ENCODE measurements at places on chromosomes 2 and 18.

- no peak for DNase-seq
These were observed 283.1 kb downstream of the CPS1 start for GRCh38 chr2:210839450-210839849.

DNA sequence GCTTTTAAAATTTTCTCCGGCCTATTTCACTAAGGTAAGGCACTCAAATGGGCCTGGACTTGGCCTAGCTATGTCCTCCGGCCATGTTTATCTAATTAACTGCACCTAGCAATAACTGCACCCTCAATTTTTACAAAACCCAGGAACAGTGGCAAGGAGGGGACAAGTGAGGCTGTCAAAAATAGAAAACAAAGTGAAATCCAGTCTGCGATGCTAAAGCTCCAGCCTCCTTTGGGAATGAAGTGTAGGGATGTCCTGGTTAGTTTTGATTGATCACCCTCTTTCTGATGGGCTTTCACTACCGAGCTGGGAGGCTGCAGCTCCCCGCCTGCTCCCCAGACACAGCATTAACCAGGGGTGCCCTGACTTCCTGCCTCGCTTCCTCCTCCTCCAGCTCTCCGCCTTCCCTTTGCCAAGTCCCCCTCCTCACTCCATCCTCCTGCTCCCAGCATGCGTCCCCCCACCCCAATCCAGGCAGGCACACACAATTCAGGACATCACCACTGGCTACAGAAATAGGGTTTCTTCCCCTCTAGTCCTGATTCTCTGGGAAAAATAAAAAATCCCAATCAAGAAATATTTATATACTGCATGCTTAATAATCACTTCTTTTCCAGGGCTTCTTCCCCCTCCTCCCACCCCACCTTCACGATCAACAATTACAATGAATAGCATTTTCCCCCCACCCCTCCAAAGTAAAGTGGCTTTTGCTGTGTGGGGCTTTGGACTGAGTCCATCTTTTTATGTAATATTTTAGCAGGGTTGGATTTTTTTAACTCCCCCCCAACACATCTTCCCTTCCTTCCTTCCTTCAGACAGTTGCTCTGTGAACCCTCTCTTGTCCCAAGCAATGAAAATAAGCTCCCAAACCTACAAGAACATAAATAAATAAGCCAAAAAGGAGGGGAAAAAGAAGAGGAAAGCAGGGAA is 3.3 kb upstream of the POU3F3 start:
- DNase-seq, result no peak

DNA sequence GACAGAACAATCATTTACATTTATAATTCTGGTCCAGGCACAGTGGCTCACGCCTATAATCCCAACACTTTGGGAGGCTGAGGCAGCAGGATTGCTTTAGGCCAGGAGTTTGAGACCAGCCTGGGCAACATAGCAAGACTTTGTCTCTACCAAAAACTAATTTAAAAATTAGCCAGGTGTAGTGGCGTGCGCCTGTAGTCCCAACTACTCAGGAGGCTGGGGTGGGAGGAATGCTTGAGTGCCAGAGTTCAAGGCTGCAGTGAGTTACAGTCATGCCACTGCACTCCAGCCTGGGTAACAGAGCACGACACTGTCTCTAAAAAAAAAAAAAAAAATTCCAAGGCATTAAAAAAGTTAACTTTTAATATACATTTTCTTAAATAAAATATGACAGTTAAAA is 88.1 kb downstream of the PLEKHM3 start:
- DNase-seq, result no peak

GRCh38 chr2:239399921-239400595 is 762 bp downstream of the HDAC4 start:
- peak; percentile 39 for DNase-seq

- DNase-seq, result no peak
These were observed 1389.8 kb upstream of the TMEFF2 start for GRCh38 chr2:193584522-193584938.

GRCh38 chr2:109242654-109243331 is 113.8 kb downstream of the SH3RF3 start:
- peak; percentile 95 for DNase-seq

GRCh38 chr2:197498937-197499593 is 575 bp downstream of the HSPD1 start:
- peak; percentile 76 for DNase-seq

DNA sequence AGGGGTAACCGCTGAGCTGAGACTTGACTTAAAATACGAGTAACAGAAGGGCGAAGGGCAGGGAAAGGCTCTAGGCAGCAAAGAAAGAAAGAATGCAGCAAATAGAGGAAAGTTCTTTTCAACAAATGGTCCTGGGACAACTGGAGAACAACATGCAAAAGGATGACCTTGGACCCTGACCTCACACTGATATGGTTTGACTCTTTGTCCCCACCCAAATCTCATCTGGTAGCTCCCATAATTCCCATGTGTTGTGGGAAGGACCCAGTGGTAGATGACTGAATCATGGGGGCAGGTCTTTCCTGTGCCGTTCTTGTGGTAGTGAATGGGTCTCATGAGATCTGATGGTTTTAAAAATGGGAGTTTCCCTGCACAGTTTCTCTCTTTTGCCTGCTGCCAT is 33.9 kb downstream of the ST3GAL5 start:
- no peak for DNase-seq

- DNase-seq, result peak; percentile 68
These were observed 954 bp downstream of the CCNT2 start for GRCh38 chr2:134919341-134920210.

DNA sequence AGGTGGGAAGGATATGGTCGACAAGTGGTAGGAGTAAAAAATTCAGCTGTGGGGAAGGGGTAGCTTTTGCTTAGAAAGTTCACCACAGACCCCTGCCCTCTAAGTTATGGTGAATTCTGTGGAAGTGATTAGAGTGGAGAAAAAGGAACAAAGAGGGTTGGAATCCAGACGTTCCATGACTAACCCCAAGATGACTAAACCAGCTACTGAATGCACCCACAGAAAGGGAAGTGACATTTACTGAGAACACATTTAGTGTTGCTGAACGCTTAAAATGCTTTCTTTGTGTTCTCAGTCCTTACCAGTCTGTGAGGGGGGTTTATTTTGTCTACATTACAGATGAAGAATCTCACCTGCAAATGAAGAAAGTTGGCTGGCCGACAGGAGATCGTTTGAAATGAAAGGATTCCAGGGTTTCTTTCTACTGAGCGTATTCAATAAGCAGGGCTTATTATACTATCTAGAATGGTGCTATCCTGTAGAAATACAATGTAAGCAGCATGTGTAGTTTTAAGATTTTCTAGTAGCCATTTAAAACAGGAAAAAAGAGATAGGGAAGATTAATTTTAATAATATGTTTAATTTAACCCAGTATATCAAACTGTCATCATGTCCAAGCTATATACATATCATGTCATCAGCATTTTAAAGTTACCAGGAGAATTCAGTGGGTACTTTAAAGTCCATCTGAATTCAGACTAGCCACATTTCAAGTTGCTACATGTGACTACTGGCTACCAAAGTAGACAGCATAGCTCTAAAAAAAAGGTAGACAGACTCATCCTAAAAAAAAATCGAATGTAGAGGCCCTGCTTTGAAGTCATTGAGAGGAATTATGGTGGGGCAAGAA is 60.1 kb downstream of the LIMS1 start:
- peak; percentile 86 for DNase-seq

GRCh38 chr2:189208254-189208653 is 28.7 kb upstream of the COL5A2 start:
- DNase-seq, result no peak

- DNase-seq, result peak; percentile 30
These were observed 56.0 kb upstream of the NFU1 start for GRCh38 chr2:69493268-69493667.

GRCh38 chr2:12008425-12009061 is 262.1 kb downstream of the LPIN1 start:
- DNase-seq, result no peak

DNA sequence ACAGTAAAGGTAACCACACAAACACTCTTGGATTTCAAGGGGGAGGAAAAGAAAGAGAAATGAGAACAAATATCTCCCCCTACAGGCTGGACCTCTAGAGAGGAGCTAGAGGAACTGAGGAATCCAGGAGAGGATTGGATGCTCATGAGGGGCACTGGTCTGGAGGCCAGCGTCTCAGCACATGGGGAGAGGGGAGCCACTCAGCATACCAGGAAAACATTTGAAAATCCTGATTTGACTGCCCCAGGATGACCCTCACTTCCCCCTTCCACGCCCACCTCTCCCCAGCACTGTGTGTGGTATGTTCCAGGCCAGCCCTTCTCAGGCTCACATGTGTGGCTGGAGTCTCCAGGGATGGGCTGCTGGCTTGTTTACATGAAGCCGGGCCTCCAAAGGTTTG is 396.8 kb upstream of the ID2 start:
- DNase-seq, result no peak

DNA sequence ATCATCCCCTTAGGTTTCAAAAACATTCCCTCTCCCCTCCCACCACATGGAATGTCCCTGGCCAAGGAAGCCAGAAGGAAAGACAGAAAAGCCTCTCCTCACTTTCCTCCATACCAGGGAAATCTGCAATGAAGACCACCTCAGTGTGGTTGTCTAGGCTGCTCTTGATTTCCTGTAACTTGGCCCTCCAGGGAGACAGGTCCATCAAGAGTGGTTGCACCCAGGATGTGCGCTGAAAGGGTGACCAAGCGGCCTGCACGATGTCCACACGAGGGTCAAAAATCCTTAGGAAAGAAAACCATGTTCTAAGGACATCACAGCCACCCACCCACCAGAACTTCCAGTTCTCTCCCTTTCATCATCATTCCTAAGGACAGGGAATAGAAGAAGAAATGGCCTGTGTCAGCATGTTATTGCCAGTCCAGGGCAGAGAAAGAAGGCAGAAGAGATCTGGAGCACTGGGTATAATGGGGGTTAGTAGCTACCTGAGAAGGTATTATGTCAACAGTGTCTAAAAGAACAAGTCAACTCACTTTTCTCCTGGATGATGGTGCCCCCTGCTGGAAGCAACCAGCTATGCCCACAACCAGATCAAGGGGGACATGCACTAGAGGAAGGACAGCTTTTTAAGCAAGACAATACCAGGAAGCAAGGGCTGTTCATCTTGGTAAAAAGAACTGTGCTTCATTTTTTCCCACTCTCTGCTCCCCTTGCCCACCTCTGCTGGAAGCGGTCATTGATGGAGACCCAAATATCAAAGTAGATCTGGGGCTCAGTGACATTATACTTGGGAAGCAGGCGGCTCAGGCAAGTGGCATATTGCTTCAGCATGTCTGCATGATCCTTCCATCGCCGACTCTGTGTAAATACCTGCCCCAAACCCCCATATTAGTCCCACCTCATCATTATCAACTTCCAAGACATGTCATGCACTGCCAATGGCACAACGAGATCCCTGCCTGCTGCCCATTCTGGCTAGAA is 9.3 kb downstream of the GGCX start:
- peak; percentile 84 for DNase-seq

GRCh38 chr18:59706499-59706898 is 9.3 kb upstream of the CCBE1 start:
- no peak for DNase-seq

- DNase-seq, result no peak
These were observed 174.8 kb upstream of the ARL4C start for GRCh38 chr2:234671716-234672115.

GRCh38 chr2:873027-873426 is 77.6 kb upstream of the SNTG2 start:
- no peak for DNase-seq

- peak; percentile 84 for DNase-seq
These were observed 17.2 kb downstream of the SLC30A3 start for GRCh38 chr2:27245626-27246025.

DNA sequence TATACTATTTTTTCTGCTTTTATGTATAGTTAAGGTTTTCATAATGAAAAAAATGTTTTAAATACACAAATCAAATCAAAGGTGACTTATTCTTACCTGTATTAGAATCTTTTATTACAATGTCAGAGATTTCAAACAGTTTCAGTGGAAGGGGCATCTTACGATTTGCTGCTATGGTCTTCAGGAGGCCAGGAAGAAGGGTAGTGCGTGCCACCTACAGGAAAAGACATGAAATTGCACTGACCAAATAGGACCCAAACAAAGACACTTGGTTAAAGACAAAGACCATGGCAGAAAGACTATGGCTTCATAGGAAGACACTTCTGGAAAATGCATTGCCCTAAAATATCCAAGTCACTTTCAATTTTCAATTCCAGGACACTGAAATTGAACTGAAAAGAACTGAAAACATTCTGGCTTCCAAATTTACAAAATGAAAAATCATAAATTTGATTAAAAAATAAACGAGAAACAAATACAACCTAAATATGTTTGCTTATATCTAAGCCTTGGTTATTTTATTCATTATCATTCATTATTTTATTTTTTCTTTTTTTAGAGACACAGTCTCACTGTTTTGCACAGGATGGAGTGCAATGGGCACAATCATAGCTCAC is 42.1 kb downstream of the FARSB start:
- DNase-seq, result peak; percentile 60

GRCh38 chr2:135573620-135574019 is 42.3 kb downstream of the R3HDM1 start:
- DNase-seq, result no peak

DNA sequence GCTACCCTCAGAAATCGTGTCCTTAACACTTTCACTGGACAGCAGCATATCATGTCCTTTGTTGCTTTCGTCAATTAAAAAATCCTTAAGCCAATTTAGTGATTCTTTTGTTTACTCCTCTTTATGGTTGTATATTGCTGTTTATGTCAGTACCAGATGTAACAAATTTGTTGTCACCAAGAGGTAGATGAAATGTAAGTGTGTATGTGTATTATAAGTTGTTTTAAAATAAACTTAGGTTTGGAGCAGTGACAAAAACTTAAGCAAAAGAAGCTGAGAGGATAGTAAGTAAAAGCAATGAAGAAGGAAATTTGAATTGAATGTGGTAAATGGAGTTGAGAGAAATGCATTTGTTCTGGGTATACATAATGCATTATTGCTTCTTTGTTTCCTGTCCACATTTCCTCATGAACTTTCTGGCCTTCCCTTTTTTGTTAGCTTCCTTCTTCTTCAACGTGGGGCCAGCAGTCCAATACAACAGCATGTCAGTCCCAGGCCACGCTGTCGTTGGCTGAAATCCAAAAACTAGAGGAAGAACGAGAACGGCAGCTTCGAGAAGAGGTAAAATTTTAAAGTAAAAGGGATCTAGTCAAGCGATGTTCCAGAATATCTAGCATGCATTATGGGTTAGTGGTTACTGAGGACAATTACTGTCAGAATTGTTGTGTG is 30.5 kb upstream of the SNORC start:
- DNase-seq, result peak; percentile 86

DNA sequence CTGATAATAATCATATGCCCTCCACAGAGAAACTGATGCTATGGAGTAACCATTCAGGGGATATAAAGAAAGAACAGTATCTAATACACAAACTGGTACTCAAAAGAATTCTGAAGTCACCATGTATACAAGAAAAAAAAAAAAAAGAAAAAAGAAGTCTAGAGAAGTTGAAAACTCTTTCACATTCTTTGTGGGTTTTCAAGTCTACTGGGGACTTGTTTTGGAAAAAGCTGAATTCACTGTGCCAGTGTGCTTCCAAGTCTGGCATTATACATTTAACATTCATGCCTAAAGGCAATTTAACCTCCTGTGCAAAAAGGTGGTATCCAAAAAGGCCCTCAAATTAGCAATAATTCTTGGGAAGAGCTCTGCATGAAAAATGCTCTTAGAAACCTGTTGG is 94.8 kb upstream of the ITGB6 start:
- no peak for DNase-seq

- DNase-seq, result no peak
These were observed 75.3 kb downstream of the TMEM18 start for GRCh38 chr2:601806-602455.

GRCh38 chr18:72630991-72631390 is 86.8 kb upstream of the CBLN2 start:
- DNase-seq, result no peak
